ENCODE measurements at places on chromosomes 7 and 10.

- no peak for ATAC-seq
Measured at GRCh38 chr7:33155811-33156210, 26.4 kb downstream of the BBS9 start.

DNA sequence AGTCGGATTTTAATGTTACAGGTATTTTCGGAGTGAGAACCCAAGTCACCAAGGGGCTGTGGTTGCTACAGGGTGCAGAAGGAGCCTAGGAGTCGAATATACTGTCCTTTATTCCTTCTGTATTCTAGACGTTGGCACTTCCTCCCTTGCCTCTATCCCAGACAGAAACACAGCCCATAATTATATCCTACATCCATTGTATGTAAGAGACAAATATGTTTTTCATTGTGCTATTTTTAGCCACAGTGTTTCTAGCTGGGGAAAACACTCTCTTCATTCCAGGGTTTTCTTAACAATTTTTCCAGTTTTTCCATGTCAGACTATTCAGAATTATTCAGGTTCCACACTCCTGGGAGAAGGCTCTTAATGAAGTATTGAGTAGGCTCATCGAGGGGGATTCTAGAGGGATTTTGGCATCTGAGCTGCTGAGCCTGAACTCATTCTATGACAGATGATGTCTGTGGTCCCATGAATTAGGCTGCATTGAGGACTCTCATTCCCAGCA is 32.6 kb downstream of the KIAA1217 start:
- peak; percentile 19 for ATAC-seq

DNA sequence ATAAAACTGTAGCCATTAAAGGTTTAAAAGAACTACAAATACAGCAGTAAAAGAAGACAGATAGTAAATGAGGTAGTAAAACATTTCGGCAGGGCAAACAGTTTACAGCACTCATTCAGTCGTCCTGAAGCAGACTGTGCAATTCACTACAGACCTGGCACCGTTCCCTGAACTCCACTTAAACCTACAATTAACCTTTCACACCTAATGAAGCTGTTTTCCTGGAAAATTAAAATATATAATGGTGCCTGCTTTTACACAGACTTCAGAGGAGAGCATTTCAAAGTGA is 335.3 kb downstream of the GFRA1 start:
- ATAC-seq: no peak

- no peak for ATAC-seq
Measured at GRCh38 chr7:22718911-22719420, 8.0 kb upstream of the IL6 start.

DNA sequence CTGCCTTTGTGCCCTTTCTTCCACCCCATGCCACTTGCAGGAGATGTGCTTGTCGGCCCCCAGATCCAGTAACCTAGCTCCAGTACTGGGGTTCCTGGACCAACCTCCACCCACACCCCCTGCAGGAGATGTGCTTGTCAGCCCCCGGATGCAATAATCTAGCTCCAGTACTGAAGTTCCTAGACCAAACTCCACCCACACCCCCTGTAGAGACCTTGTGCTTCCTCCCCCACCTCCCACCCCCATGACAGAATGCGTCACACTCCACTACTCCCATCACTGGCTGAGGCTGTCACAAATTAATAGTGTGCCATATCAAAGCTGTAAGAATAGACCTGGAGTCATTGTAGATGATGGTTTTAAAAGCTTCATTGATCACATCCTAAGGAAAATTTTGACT is 185.0 kb downstream of the BICC1 start:
- ATAC-seq: no peak

DNA sequence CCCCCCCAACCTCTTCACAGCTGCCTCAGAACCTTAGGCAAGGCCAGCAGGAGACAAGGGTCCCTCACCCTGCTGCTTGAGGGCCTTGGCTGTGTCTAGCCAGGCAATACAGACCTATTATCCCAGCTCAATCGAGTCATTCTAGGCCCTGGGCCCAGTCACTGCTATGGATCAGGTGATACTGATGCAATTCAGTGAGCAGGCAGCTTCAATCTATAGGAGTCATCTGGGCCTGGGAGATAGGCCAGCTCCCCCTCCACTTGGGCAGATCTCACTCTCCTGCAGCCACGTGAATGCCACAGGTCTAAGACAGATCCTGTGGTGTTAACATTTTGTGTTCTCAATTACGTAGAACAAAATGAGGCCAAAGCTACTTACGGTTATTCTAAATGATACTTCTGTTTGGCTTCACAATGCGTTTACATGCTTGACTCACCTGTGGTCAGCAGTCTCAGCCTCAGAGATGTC is 68.0 kb upstream of the LRRC4 start:
- ATAC-seq: peak; percentile 80

- ATAC-seq: no peak
Measured at GRCh38 chr10:97028126-97028831, 157.5 kb downstream of the SLIT1 start.

- ATAC-seq: no peak
Measured at GRCh38 chr7:19648791-19649190, 60.0 kb downstream of the POLR1F start.

DNA sequence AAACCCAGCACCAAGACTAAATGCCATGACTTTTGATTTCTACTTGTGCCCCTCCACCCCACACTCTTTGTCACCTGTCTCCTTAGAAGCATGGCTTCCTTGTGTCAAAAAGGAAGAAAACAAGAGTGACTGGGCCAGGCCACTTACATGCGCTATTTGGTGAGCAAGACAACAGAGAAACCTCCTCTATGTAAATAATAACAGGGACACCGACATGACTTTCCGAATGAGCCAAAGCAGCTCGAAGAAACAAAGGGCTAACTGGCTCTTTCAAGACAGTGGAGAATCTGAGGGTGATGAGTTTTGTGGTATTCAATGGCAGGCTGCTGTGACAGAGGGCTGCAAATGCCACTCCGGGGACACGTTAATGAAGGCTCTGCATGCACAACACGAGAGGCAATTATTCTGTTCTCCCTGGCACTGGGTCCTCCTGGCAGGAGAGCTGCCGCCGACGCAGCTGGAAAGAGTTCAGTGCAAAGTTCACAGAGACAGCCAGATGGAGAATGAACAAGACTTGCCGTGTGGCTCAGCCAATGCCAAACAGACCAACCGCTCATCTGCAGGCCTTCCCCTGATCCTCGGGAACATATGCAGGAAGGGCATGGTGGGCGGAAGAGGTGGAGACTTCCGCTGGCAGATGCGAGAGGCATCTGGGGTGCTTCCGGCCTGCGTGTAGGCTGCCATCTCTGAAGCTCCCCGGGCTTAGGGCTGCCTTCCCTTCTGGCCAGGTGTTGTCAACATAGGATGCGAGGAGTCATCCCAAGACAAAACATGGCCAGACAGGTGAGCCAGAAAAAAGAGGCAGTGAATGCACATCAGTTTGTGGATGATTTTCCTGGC is 59.1 kb upstream of the SMNDC1 start:
- ATAC-seq: no peak

DNA sequence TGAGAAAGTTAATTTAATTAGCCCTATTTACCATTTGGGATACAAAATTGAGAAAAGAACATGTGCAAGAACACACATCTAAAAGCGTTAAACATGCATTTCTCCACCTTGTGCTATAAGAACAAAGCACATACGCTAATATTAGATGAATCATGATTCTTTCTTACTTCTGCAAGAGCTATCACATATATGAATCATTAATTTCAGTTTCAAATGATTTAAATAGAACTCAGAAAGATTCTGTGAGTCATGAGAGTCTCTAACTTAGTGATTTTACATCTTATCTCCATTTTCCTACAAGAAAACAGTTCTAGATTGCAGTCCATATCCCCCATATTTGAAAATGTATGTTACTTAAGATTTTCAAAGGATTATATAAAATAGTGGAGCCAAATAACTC is 173.9 kb downstream of the RNLS start:
- no peak for ATAC-seq

- no peak for ATAC-seq
Measured at GRCh38 chr10:79415736-79416577, 29.5 kb downstream of the ZCCHC24 start.

DNA sequence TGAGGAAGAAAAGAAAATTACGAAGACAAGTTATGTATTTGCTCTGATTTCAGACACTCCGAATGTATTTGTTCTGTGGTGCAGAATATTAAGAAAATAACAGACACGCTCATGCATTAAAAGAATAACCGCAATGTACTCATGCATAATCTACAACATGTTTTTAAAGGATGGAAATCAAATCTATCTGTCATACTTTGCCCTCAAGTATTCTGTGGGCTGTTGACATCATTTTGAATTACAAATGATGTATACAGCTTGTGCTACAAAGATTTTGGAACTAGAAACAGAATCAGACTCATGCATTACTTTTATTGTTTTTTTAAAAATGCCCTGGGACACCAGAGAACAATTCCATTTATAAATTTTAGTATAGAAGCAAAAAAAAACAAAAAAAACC is 69.9 kb downstream of the APBB1IP start:
- ATAC-seq: no peak

DNA sequence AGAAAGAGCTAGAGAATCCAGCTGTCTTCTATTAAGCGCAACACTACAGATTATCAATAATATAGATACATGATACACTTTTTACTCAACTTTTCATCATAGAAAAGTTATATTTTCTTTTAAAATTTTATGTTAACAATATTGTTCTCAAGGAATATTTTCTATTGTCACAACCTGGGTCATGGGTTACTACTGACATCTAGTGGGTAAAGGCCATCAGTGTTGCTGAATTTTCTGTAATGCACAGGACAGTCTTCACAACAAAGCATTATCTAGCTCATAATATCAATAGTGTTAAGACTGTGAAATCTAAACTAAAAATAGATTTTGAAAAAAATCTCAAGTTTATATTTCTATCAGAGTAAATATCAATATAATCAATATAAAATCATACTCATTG is 209.8 kb downstream of the ZNF33B start:
- ATAC-seq: no peak

DNA sequence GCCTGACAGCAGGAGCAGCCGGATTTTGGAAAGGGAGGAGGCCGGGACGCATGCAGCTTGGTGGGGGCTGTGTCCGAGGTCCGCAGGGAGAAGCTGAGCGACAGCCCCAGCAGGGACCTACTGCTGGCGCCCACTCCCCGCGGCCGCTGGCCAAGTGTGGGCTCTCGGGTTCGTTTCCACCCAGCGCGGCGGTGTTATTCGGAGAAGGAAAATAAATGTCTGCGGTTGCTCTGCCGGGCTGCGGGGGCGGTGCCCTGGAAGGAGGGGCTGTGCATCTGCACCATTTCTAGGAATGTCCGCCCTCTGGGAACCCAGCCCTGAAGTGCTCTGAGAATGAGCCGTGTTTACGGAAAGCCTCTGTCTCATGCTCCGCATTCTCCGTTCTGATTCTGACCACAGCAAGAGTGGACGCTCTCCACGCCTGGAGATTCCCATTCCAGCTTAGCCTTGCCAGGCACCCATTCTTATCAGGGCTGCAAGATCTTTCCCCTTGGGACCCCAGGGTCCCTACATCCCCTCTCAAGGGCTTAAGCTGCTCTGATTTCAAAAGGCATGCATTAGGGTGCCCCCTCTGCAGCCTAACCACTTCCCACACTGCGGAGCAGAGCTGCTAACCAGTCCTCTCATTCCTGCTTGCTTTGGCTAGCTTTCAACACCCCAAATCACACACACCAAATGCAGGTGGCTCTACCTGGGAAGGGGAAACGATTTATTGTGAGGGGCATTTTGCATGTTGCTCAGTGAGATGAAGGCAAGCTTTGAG is 256.6 kb upstream of the GLI3 start:
- ATAC-seq: peak; percentile 96

DNA sequence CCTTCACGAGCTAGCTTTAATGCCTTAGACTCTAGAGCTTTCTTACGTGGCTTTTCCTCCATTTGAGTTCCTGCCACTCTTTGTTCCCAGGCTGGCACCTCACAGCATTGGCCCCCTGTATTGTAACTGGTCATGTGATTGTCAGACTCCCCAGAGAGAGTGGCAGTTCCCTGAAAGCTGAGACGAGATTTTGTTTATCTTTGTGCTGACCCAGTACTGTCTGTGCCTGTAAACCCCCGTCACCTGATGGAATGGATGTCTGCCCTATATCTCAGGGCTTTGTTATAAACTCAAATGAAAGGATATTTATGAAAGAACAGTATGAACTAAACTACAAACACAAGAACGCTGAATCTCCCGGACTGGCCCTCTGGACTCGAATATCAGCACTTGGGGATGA is 13.0 kb downstream of the NOBOX start:
- ATAC-seq: no peak

- peak; percentile 97 for ATAC-seq
Measured at GRCh38 chr7:114889646-114890285, 32.1 kb upstream of the MDFIC start.

All from motor neuron (in vitro differentiated cells).